A549 treated with CORT108297 at 1 μM for 4 hours (cell line): ENCODE measurements at places on chromosomes 16 and 17. TPM values are rescaled to one million over a fixed set of nuclear protein-coding genes. Genes with fewer than 3 reads are reported as not detected.

NHLRC4 gene
- total RNA-seq: 0.18 to 0.31 TPM (median 0.23 TPM) in 5 replicates

UMOD gene
- total RNA-seq: not detected in 5 replicates

EME1 gene
- total RNA-seq: 14.9 to 16.1 TPM (median 15.6 TPM) in 5 replicates

CCDC200 gene
- not detected in 5 replicates for total RNA-seq

KRTAP3-1 gene
- 0.18 TPM in 1 of 5 replicates, not detected in the others for total RNA-seq

KRTAP4-4 gene
- not detected in 5 replicates for total RNA-seq

CES3 gene
- total RNA-seq: 1.8 to 2.3 TPM (median 2.1 TPM) in 5 replicates

SYNGR2 gene
- 120 to 222 TPM (median 206 TPM) in 5 replicates for total RNA-seq

SLC2A4 gene
- 0.15 to 0.27 TPM (median 0.26 TPM) in 5 replicates for total RNA-seq

ZMYND15 gene
- total RNA-seq: 0.24 to 0.91 TPM (median 0.52 TPM) in 5 replicates

OR1F1 gene
- total RNA-seq: 0.24 to 0.60 TPM (median 0.40 TPM) in 5 replicates

MRC2 gene
- total RNA-seq: 36.8 to 65.7 TPM (median 56.0 TPM) in 5 replicates

TNS4 gene
- 118 to 182 TPM (median 158 TPM) in 5 replicates for total RNA-seq

KRT33A gene
- total RNA-seq: not detected in 5 replicates

BIRC5 gene
- 100 to 110 TPM (median 107 TPM) in 5 replicates for total RNA-seq

PRAC1 gene
- not detected in 5 replicates for total RNA-seq

EMC6 gene
- 122 to 168 TPM (median 162 TPM) in 5 replicates for total RNA-seq

SGCA gene
- total RNA-seq: 1.3 to 2.5 TPM (median 1.9 TPM) in 5 replicates

MILR1 gene
- total RNA-seq: 1.3 to 2.4 TPM (median 2.0 TPM) in 5 replicates

ZNF385C gene
- 0.09 to 0.29 TPM (median 0.23 TPM) in 5 replicates for total RNA-seq

C1QL1 gene
- total RNA-seq: 14.7 to 35.1 TPM (median 30.0 TPM) in 5 replicates
